Activated CD4-positive, alpha-beta T cell treated with anti-CD3 and anti-CD28 coated beads for 48 hours (primary cell): ENCODE measurements at places on chromosomes 5 and 9.

DNA sequence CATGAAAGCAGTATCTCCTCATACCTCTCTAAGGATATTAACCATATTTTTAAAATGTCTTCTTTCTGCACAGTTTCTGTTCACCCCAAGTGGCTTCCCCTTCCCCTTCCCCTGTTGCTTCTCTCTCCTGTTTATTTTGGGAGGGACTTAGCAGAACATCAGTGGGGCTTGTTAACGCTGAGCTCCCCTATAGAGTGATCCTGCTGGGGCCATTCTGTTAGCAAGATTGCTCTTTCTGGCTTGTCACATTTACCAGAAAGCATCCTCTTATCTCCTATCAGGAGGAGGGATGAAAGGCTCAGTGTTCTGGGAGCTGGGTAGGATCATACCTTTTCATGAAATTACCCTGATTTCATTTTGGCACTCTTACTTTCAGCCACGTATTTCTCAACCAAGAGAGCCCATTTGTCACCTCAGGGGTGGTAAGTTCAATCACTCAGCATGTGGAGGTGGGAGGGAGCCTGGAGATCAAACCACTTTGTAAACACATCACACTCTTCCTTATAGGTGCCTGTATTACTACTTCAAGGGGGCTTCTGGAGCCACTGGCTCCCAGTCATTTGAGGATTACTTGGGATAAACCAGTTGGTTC is 16.7 kb downstream of the NXNL2 start:
- DNase-seq, result no peak

DNA sequence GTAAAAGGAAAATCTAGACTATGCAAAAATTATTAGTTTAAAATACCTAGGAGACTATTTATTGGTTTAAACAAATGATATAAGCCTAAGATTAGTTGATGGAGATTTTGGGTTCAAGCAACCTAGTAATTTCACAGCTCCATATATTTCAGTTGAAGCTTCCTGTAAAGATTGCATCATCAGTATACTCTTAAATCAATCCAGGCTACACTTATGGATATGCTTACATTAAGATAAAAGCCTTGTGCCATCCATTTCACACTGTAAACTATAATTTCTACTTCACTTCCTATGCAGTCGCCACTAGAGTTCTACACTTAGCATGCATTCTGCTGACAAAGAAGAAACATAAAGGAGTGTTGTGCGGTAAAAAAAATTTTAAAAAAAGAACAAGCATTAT is 7.3 kb upstream of the LIX1 start:
- DNase-seq, result no peak

DNA sequence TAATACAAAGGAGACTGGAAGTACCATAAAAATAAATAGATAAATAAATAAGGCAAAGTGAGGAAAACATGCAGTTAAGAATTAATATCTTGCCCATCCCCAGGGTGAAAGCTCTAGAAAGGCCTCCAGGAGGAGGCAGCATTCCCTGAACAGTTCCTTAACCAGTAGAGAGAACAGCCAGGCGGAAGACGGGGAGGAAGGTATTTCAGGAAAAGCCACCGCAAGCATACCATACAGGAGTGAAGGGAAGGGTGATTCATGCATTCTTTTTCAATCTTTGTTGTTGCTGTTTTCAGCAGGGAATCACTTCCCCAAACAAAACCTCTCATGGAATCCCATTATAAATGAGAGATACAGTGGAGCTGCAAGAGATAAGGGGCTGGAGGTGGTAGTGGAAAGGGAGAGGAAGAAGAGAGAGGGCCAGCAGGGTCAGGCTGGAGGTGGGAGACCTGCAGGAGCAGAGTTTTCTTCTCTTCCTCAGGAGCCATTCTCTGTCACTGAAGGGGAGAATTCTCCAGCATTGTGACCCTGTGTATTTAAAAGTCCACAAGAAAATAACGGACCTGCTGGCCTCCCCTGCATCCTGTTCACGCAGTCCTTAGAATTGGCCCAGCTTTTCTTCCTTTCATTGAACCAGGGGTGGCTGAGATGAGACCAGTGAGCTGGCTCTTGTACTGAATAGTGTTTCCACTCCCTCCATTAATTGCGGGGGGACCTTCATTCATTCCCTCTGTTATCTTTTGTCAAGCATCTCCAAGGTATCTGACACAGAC is 255.9 kb downstream of the FAM114A2 start:
- DNase-seq, result no peak

- DNase-seq, result no peak
Observed at GRCh38 chr9:123741214-123741613, 188.7 kb downstream of the DENND1A start.

DNA sequence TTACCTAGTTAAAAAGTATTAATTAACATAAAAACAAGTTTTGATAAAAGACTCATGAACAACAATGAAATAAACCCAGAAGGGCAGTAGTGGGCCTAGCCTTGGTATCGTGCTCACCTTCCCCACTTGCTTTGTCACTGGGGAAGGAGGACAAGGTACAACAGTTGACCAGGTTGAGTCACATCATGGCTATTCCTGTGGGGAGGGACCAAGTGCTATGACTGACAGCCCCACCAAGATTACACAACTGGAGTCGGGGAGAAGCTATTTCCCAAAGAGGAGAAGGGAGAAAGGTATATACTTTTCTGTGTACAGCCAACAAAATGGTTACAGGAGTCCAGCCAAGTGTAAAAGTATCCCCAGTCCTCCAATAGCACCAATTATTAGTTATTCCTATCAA is 251.3 kb upstream of the RFX3 start:
- no peak for DNase-seq

DNA sequence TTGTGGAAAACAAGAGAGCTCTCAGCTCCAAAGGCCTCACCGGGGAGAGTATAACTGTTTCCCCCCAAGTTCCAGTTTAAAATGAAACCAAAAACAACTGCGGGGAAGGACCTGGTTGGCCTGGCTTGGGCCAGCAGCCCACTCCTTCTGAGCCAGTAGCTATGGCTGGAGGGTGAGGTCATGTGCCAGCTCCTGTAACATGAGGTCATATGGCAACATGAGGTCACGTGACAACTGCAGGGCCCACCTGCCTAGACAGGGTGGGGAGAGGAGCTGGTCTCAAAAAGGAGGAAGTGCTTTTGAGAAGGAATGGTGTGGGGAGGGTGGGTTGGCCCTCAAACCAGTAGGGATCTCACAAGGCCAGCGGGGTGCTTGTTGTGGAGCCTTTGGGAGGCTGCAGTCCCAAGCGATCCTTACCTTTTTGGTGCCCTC is 29.3 kb upstream of the CRB2 start:
- no peak for DNase-seq

DNA sequence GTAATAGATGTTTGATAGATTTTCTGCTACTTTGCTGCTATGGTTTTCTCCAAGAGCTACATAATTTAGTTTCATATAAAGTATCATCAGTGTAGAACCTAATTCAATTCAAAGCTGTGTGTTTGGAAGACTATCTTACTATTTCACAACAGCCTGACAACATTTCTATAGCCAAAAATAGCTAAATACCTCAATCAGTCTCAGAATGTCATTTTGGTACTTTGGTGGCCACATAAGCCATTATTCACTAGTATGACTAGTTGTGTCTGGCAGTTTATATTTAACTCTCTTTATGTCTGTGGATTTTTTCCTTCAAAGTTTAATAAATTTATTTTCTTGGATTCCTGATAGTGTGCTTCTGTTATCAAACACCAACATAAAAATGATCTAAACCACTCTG is 35.1 kb upstream of the CCDC152 start:
- DNase-seq, result no peak

- no peak for DNase-seq
Observed at GRCh38 chr5:163880302-163880701, 374.9 kb downstream of the MAT2B start.

GRCh38 chr9:25212361-25212760 is 465.9 kb downstream of the TUSC1 start:
- no peak for DNase-seq

DNA sequence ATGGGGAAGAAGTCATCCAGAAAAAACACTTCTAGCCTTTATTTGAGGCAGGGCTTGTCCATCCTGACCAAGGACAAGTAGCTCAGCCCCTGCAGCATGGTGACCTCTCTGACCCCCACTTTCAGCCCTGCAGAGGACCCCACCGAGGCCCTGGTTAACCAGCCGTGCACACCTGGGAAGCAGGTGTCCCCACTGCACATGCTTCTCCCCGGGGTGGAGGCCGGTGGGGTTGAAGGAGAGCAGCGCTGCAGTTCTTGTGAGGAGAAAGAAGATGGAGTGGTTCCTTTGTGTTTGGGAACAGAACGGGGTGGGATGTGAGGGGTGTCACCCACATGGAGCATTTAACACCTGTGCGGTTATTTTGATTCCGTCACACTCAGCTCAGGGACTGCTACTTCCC is 21.1 kb upstream of the ZBTB34 start:
- DNase-seq, result no peak

DNA sequence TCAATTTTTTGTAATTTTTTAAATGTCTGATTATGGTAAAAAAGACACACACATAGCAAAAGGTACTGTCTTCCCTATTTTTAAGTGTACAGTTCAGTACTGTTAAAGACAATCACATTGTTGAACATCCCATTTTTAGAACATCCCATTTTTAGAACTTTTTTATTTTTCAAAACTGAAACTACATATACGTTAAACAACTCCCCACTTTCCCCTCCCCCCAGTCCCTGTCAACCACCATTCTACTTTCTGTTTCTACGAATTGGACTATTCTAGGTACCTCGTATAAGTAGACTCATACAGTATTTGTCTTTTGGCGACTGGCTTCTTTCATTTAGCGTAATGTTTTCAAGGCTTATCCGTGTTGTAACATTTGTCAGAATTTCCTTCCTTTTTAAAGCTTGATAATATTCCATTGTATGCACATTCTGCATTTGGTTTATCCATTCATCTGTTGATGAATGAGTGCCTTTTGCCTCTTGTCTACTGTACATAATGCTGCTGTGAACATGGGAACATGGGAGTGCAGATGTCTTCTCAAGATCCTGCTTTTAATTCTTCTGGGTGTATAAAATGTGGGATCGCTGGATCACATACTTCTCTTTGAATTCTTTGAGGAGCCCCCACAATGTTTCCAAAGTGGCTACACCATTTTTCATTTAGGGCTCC is 154.0 kb downstream of the PIK3R1 start:
- peak; percentile 61 for DNase-seq

DNA sequence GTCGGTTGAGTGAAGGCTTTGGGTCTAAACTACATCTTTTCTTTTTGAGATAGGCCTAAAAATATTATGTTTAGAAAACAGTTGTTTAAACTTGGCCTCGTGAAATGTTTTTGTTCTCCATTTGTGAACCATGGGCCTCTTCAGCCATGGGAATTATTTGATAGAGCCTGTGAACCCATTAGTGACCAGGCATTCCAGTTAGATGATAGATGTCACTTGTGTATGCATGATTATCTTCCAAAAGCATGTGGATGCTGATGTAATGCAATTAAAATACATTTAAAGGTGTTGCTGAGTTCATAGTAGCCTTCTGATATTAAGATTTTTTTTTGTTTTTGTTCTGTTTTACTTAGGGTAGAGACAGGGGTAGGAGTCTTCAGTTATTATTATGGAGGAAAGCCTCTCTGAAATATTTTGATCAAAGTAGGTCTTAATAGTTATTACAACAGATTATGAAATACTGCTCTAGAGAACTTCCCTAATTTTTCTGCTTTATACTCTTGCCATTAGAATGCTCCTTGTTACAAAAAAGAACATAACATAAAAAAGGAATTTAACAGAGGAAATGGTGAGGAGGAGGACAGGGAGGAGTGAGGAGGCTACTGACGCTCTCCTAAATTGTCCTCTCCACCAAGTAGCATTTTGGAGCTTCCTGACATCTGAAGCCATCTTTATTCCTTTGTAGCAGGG is 32.9 kb downstream of the CPEB4 start:
- no peak for DNase-seq

- DNase-seq, result no peak
Observed at GRCh38 chr5:128427921-128428320, 110.1 kb downstream of the FBN2 start.

GRCh38 chr5:171571663-171572062 is 152.2 kb downstream of the FGF18 start:
- DNase-seq, result no peak

DNA sequence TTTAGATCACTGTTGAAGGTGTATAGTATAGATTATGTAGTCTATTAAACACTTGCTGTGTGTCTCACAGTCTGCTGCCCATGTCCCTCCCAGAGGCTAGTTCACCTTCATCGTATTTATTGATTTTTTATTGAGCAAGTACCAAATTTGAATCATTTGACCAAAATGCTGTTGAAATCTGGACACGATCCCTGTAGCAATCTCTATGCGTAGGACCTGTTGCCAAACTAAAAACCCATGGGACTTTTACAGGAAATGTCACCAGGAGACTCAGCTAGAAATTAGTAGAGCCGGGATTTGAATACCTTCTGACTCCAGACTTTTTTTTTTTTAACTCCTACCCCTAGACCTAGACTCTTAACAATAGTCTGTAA is 17.5 kb downstream of the SLC31A1 start:
- DNase-seq, result no peak

GRCh38 chr9:11107196-11107595 is 494.4 kb upstream of the PTPRD start:
- no peak for DNase-seq

- no peak for DNase-seq
Observed at GRCh38 chr9:69137311-69137710, 36.8 kb upstream of the TJP2 start.

GRCh38 chr9:135589596-135590485 is 28.3 kb downstream of the PAEP start:
- DNase-seq, result no peak

DNA sequence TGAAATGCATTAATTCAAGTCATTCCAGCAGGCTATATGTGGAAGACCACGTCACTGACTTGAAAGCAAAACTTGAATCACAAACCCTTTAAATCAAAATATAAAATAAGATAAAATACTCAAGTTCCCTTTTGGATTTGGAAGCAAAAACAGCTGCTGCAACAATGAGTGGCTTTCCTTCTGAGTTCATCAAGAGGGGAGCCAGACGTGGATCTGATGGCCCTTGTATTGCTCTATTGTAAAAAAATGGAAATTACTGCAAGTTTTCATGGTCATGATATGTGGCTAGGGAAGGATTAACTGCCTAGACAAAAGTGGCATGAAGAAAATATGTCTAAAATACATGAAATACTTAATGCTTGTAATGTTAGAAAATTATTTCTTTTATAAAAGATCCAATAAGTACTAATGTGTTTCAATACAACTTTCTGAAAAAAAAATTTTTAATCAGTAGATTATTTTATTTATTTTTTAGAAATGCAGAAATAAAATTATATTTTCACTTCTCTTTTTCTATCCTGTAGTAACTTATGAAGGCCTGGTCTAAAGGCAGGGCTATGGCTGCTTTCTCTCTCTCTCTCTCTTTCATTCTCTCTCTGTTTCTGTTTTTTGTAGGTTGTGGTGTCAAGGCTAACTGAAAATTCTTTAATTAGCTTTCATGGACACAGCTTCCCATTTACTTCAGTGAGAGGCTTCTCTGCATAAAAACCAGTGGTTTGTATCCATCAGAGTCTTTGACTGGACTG is 24.0 kb downstream of the LIX1 start:
- no peak for DNase-seq
